ENCODE measurements at places on chromosomes 5 and 9.

- DNase-seq, result no peak
These were observed 31.1 kb upstream of the MEIKIN start for GRCh38 chr5:131976414-131977211.

DNA sequence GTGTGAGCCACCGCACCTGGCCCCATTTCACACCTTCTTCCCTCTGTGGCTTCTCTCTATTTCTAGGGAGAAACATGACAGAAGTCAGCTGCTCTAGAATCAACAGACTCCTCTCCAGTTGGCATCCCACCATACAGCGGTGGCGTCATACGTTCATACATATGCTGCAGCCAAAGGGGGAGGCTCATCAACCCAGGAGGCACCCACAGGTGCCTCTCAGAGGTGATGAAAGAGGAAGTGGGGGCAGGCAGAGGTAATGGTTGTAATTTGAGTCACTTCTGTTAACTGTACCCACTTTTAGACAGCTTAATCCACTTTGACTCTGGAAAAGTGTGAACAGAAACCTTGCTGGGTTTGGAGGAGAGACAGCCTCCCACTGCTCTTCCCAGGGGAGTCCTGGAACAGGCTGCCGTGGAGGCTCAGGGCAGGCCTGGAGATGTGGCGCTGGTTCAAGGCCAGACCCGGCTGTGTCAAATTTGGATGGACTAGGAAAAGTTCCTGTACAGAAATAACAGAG, 47.3 kb upstream of the SUB1 start:
- no peak for DNase-seq

GRCh38 chr9:130101915-130102314, 48.2 kb downstream of the GPR107 start:
- no peak for DNase-seq

DNA sequence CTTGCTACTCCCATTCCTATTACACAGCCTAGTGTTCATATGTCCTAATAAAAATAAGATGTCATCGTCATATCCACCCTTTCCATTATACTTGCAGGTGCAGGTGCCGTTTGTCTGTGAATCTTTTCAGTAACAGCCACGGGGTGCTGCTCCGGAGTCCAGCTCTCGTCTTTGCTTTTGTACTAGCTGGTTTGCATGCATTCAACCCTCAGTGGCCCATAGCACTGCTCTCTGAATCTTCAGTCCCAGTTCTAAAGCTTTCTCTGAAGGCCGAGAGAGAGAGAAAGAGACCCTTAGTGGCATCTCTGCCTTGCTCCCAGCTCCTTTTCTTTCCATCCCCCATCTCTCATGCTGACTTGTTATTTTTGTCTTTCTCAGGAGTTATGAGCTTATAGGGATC, 468.5 kb downstream of the TMEM232 start:
- no peak for DNase-seq

DNA sequence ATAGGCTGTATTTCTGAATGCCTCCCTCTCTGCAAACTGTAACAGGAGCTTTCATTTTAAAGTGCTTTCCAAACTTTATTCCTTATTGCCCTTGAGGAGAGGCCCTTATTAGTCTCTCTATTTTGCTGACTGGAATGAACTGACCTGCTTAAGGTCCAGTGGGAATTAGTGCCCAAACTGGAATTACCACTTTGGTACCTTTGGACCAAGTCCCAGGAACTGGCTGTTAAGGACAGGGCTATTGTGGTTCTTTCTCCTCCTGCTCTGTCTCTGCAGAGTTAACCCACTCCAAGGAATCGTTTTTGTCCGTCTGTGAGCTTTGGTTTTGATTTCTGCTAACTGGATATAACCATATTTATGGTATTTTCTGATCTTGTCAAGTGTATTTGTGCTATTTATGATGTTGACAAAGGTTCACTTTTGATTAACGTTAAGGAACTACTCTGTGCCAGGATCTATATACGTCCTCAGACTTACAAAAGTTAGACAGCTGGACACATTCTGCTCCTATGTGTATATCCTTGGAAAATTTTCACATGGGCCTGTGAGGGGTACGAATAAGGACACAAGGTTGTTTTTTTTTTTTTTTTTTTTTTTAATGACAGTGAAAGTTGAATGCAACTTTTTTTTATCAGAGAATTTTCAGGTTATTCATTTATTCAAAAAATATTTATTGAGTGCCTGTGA, 189.1 kb upstream of the ANKRD55 start:
- no peak for DNase-seq

DNA sequence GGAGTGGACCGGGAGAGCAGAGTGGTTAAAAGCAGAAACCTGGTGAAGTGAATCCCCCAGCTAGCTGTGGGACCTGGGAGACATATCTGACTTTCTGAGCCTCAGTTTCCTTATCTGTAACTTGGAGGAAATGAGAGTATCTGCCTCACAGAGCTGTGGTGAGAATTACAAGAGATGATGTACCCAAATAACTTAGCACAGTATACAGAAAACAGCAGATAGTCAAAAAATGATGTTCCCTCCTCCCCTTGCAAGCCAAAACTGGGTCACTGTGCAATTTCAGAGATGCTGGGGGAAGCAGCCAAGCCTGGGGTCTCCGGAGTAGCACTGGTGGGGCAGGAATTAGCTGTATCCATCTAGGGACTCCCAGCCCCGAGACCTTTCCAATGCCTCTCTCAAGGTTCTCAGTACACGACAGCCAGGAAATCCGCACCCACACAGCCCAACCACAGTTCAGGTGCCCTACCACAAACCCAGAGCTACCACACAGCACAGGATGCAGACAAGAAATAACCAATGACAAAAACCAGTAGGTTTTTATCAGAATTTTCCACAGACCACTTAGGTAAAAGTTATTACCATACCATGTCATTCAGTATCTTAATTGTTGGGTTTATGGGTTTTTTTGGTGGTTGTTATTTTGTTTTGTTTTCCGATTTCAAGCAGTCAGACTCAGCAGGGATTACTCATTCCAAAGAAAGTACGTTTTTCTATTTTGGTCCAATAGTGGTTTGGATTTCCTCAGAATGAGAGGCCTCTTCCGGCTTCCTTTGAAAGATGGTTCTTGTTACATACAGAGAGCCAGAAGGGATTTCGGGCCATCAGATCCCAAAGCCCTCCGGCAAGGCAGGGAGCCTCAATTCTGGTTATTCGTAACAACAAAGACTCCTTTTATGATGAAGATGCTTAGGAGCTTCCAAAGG, 4.9 kb upstream of the HRH2 start:
- no peak for DNase-seq

DNA sequence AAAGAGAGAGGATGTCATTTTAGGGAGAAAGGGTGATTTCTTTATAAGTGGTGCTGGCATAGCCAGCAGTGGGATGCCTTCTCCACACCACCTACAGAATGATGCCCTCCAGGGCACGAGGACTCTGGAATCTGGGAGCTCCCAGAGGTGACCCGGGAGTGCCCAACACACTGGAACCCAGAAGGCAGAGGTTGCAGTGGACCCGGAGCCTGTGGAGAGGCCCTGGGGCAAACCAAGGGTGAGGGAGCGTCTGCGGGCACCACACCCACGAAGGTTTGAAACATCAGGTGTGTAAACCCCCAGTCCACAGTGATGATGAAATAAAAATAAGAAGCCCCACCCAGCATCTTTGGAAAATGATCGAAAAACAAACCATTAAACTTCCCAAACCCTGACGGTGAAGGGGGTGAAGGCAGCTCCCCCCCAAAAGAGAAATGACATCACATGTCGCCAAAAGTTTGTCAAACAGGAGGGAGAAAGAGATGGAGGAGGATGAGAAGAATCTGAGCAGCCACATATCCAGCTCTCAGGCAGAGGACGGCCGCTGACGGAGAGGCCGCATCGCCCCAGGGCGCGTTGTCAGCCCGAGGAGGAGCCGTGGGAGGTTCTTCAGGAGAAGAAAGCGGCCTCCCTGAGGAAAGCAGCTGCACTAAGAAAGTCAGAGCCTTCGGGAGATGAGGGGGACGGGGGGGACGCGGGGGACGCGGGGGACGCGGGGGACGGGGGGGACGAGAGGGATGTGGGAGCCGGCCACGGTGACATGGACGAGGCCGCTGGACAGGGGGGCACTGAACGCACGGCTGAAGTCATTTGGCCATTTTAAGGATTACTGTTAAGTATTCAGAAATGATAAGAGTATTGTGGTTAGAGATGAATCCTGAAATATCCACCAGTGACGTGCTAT, 43.1 kb upstream of the NSMF start:
- no peak for DNase-seq

- no peak for DNase-seq
These were observed 52.2 kb downstream of the PDE8B start for GRCh38 chr5:77262697-77263096.

- DNase-seq, result no peak
These were observed 85.4 kb downstream of the SLC1A3 start for GRCh38 chr5:36691696-36692371.

- no peak for DNase-seq
These were observed 44.3 kb downstream of the SLC28A3 start for GRCh38 chr9:84296146-84296843.

GRCh38 chr5:2201011-2201410, 318.3 kb upstream of the IRX4 start:
- no peak for DNase-seq

GRCh38 chr9:90307167-90307833, 335.3 kb downstream of the DIRAS2 start:
- peak; percentile 25 for DNase-seq

GRCh38 chr5:18098691-18099090, 464.4 kb downstream of the TAF11L14 start:
- no peak for DNase-seq

GRCh38 chr5:111439473-111440075, 72.8 kb downstream of the STARD4 start:
- DNase-seq, result peak; percentile 10

DNA sequence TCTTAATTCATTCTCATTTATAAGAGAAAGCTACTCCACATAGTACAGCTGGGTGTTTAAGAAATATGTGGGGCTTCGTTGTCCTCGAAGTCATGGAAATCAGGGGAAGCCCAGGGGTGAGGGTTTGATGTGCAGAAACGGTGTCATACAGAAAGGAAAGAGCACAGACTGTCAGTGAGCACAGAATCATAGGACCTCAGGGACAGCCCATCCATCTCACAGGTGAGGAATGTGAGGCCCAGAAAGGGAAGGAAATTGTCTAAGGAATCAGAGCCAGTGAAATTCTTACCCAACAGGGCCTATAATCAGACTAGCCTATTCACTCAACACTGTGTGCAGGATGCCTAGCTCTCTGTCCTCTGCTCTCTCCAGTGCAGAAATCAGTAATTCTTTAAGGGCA, 535.6 kb downstream of the SPOCK1 start:
- peak; percentile 0 for DNase-seq

GRCh38 chr5:62283005-62283404, 23.0 kb upstream of the KIF2A start:
- DNase-seq, result no peak

DNA sequence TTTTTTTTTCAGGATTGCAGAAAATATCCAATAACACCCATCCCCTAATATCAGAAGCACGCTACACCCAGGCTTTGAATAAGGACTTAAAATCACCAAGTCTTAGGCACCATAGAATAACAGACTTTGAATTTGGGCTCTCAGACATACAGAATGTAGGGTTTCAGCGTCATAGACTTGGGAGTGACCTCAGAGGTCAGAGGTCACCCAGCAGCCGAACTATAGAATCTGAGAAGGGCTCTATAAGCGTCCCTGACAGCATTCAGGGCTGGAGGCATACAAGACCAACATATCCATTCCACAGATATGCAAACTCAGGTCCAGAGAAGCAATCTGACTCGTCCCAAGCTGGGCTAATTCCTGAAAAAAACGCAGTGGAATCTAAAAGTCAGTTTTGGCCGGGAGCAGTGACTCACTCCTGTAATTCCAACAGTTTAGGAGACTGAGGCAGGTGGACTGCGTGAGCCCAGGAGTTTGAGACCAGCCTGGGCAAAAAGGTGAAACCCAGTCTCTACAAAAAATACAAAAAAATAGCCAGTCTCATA, 34.7 kb downstream of the SLC6A7 start:
- no peak for DNase-seq

DNA sequence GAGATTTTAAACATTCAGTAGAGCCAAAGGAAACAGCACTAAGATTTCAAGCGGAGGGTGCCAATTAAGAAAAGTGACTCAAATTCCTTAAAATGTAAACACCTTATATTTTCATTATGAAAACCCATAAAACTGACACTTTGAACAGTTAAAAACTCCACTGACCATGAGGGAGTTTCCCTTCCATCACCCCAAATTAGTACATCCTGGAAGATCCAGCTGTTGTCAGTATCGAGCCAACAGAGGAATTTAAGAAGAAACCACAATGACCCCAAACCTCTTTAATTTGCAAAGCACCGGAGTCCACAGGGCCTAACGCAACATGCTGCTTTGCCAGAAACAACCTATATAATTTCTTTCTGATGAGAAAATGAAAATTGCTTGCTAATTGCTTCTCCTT, 41.3 kb downstream of the ROR2 start:
- DNase-seq, result no peak

GRCh38 chr9:11821306-11821975, 871.7 kb upstream of the TYRP1 start:
- no peak for DNase-seq

GRCh38 chr9:98556511-98556910, 152.2 kb downstream of the GABBR2 start:
- DNase-seq, result no peak

DNA sequence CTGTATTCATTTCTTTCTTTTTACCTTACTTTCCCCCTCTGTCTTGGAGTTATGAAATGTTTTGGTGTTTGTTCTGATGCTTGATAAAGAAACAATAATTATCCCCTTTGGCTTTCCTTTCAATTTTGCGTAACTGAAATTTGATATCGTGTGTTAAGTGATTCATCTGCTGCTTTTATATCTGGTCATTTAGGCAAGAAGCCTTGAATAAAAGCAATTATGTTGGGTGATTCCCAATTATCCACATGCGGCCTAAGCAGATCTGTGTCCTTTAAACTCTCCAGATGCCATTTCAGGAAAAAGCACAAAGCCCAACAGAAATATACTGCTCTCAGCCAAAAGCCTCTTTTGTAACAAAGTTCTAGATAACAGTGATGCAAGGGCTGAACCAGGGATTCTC, 92.8 kb downstream of the TAF11L14 start:
- no peak for DNase-seq

DNA sequence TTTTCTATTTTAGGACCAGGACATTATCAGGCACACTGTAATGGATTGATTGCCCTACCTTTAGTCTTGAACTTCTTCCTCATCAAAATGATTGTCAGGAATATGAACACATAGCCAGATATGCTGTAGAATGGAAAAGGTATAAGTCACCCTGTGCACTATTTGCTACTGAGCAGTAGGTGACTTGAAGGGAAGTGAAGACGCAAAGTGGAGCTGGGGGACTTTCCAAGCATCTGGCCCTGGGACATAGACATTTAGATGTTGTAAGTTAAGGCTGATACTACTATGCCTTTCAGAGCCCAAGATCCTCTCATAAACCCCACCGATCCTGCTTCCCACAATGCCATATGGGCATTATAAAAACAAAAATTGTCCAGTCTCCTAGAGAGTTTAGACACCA, 174.5 kb downstream of the DOCK8 start:
- no peak for DNase-seq

- peak; percentile 62 for DNase-seq
These were observed 10.1 kb upstream of the MOB3B start for GRCh38 chr9:27539479-27540441.

- DNase-seq, result no peak
These were observed 25.0 kb downstream of the LPAR1 start for GRCh38 chr9:111013250-111013649.

- no peak for DNase-seq
These were observed 10.0 kb upstream of the SLCO4C1 start for GRCh38 chr5:102306121-102306520.
